Effector CD8-positive, alpha-beta T cell (primary cell): ENCODE measurements at places on chromosomes 5 and 9.

DNA sequence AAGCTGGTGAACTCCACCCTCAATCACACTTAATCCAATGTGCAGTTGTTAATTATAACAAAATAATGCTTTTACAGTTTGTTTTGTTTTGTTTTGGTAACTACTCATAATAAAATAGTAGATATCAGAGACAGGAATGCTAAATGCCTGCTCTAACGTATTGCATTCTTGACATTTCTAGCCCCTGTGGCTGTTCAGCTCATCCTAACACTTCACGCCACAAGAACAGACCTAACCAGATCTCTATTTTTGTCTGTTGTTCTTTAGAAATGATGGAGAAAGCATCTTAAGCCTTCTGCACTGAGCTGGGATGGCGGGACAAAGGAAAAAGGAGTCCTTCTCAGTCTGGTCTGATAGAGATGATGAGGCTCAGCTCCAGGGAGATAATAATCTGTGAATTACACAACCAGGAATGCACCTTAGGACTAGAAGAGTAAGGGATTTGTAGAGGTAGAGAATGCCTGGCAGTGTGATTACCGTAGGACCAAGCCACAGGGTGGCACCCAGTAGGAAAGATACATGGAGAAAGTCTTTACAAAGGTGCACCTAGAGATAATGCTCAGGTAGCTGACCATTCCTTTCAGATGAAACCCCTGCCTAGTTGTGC lies 628.8 kb downstream of the PDE4D start:
- DNase-seq = no peak

DNA sequence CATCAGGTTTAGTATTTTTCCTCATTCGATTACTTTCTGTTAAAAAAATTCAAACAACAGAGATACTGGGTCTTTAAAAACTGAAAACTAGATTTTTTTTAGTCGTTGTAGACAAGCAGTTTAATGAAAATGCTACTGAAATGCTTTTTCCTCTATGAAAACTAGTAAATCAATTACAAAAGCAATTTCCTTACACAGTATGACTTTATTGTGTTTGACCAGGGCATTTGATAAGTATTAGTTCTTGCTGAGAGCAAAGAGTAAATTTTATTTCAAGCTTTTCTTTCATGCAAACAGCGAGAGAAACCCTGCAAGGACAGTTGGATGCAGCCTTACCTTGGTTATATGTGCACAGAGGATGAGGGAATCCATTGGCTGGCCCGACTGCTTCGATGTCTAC lies 308.5 kb downstream of the MAT2B start:
- DNase-seq = no peak

GRCh38 chr5:175252234-175252805 lies 191.7 kb downstream of the DRD1 start:
- no peak for DNase-seq

DNA sequence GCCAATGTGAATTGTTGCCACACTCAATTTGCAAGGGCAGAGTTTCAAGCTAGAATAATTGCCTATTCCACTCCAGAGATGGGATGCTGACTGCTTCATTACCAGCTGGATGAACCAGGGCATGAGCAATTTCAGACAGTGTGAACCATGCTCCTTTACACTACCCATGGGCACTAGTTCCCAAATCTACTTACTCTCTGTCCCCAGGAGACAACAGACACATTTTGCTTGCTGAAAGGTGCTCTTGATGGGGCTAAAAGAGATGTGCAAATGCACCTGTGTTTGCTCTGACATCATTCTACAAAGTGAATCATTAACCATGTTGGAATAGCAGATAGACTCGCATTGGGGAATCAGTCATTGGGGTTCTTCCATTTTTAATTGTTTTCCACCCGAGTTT lies 522.3 kb upstream of the NUDT12 start:
- no peak for DNase-seq

DNA sequence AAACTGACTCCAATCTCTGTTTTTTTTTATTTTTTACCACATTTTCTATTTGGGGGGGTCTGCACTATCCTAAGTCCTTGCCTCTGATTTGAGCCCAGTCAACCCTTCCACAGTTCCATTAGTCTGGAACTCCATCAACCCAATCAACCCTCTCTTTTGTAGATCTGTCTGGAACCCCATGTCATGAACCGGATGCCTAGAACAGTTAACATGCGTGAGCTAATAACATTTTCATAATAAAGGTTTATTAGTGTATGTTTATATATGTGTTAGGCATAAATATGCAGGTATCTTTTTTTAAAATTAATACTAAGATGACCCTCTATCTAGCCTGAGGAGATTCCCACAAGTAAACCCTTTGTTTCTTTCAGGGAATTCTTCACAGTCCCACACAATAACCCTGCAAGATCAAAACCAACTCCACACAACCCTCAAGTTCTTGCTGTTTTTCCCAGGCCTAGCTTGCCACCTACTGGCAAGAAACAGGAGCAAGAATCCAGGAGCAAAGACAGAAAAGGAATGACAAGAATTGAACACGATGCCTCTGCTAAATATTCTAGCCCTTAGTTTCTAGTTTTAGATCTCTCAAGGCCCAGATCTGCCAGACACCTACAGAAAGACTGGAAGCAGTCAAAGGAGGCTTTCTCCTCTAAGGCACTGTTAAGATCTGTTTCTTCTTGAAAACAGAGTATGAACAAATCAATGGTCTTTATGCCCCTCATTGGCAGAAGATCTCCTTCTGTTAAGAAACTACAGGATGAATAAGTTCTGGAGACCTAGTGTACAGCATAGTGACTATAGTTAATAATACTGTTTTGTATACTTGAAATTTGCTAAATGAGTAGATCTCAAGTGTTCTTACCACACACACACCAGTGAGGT lies 100.4 kb downstream of the TRIM36 start:
- no peak for DNase-seq

DNA sequence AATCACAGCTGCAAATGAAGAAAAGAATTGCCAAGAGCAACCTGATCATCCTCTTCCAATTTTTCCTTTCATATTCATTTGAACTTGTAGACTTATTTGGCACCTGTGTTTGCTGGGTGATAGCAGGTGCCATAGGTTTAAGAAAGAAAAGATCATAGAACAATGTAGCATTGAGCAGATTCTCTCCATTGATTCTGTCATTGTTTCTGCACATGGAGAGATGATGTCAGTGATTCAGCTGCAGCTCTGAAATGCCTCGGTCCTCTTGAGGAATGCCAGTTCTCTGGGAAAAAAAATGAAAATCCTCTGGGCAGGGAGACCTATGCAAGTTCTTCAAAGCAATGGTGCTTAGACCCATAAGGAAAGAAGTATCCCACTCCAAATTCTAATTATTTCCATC lies 418.1 kb upstream of the KLF4 start:
- no peak for DNase-seq

- no peak for DNase-seq
Measured at GRCh38 chr5:76927961-76928360, 24.9 kb upstream of the CRHBP start.

DNA sequence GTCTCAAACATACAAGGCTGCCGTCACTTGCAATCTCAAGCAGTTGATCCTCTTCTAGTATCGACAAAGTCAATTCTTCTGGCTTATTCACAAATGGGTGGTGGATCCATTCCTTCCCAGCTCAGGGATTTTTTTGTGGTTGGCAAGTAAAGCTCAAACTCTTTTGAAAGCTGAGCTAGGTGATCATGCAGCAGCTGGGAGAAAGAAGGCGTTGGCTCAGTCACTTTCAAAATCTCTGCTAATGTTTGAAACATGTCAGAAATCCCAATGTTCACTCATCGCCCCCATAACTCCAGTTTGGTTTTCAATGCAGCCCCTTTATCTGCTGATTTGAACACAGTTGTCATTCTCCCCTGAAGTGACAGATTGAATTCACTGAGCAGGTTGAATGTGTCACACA lies 4.0 kb upstream of the HNRNPA0 start:
- no peak for DNase-seq

GRCh38 chr5:53063176-53063575 lies 46.4 kb downstream of the MOCS2 start:
- no peak for DNase-seq

DNA sequence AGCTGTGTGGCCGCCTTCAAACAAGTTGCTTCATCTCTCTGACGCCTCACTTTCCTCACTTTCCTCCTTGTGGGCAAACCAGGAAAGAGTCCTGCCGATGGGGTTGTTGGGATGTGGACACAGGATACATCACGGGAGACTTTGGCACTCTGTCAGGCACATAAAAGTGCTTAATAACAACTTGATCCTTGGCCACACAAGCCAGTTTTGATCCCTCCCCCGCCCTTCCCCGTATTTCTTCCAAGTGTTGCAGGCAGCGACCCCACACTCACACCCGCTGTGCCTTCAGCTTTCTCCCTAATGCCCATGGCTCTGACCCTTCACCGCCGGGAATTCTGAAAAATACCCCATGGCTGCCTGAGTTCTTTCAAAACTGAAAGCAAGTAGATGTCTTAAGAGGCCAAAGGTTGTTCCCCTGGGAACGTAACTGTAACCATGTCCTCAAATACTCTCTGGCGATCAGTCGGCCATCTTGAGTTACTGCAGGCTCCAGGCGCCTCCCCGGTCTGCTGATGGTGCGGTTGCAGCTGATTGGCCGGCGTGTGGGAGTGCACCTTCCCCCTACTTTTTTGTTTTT lies 59.8 kb downstream of the ARHGEF37 start:
- no peak for DNase-seq

DNA sequence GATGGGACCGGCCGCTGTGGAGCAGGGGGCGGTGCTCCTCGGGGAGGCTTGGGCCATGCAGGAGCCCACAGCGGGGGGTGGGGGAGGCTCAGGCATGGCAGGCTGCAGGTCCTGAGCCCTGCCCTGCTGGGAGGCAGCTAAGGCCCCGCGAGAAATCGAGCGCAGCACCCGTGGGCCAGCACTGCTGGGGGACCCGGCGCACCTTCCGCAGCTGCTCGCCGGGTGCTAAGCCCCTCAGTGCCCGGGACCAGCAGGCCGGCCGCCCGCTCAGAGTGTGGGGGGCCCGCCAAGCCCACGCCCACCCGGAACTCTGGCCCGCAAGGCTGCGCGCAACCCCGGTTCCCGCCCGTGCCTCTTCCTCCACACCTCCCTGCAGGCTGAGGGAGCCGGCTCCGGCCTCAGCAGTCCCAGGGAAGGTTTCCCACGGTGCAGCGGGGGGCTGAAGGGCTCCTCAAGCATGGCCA lies 131.5 kb downstream of the SNX18 start:
- no peak for DNase-seq

GRCh38 chr5:109005297-109006009 lies 257.8 kb downstream of the FER start:
- no peak for DNase-seq

- no peak for DNase-seq
Measured at GRCh38 chr5:52743529-52743928, 44.2 kb upstream of the ITGA1 start.

DNA sequence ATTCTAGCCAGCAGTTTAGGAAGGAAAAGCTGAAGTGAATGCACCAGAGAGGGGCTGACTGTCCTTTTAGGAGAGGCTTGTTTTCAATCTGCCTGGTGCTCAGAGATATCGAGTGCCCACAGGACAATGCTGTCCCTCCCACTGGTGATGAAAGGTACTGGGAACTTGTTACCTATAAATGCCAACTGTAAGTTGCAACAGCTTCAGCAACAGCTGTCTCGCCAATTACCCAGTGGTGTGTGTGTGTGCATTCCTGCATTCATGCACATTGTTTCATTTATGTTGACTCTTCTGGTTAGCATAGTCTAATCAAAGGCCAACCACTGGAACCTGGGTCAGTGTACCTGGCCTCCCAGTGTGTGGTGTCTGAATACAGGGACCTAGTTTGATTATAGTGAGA lies 161.1 kb downstream of the CSNK1G3 start:
- no peak for DNase-seq

GRCh38 chr9:108521063-108521590 lies 334.7 kb downstream of the ACTL7B start:
- DNase-seq = no peak

GRCh38 chr5:126869005-126869451 lies 92.1 kb downstream of the LMNB1 start:
- no peak for DNase-seq

- no peak for DNase-seq
Measured at GRCh38 chr9:5900622-5901021, 9.9 kb downstream of the MLANA start.

- DNase-seq = no peak
Measured at GRCh38 chr5:139783436-139783965, 12.1 kb upstream of the PSD2 start.

DNA sequence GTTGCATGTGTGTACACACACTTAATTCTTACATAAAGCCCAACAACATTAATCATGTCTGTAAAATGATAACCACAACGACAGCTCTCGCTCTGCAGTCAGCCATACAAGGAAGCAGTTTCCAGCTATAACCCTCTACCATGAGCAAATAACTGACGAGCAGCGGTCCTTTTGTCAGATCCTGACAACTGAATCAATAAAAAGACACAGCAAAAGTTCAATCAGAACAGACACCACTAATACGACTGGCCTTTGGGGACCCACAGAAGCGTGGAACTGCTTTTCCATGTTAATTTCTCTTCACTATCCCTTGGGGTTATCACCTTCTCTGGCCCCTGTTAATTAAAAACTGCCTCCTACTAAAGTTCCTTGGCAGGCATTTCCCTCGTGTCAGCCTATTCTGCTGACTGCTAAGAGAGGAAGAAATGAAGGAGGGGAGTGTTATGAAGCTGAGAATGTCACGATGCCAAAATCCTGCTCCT lies 722.8 kb upstream of the GRAMD2B start:
- no peak for DNase-seq

DNA sequence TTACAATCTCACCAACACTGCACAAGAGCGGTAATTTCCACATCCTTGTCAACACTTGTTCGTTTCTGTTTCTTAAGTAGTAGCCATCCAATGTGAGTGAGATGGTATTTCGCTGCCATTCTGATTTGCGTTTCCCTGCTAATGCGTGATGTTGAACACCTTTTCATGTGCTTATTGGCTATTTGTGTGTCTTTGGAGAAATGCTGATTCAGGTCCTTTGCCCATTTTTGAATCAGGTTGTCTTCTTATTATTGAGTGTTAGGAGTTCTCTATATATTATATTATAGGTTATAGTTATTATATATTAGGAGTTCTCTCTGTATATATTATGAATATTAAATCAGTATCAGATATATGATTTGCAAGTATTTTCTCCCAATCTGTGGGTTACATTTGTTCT lies 59.9 kb upstream of the IRX4 start:
- no peak for DNase-seq
